ENCODE measurements at places on chromosomes 12 and 14.

DNA sequence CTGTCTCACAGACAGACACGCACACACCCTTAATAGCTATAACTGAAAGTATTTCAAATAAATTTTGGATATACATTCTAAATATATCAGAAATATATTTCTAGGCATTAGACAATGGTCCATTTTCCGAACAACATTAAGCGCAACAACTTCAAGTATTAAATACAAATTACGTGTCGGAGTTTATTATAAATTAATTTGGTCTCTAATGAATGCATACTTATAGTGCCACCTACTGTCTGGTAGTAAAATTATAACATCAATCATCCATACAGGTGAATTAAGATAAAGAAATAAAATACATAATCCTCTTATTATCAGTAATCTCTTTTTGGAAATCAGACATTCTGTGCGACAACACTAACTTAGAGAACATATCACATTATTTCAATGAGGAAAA lies 27.2 kb upstream of the CMAS start:
- no peak for DNase-seq

DNA sequence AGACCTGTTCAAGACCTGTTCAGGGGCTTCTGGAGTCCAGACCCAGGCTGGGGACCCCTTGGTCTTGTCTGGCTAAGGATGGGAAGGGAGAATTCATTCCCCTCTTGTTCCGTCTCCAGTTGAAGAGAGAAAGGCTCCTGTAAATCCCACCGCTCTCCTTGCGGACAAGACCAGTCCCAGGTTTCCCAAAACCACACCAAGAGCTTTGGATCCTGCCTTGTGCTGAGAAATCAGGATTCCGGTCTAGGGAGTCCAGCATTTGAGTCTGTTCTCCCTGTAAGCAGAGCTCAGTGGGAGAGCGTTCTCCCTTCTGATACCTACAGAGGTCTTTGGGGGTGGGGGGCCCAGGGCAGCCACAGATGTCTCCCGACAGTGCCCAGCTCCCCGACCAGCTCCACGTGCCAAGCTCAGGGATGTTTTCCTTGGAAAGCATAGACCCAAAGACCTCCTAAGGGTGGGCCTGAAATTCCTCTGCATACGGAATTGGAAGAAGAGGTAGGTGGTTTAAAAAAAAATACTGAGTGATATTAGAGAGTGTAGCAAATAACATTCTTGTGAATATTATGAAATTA lies 1.9 kb downstream of the HOXC13 start:
- no peak for DNase-seq

DNA sequence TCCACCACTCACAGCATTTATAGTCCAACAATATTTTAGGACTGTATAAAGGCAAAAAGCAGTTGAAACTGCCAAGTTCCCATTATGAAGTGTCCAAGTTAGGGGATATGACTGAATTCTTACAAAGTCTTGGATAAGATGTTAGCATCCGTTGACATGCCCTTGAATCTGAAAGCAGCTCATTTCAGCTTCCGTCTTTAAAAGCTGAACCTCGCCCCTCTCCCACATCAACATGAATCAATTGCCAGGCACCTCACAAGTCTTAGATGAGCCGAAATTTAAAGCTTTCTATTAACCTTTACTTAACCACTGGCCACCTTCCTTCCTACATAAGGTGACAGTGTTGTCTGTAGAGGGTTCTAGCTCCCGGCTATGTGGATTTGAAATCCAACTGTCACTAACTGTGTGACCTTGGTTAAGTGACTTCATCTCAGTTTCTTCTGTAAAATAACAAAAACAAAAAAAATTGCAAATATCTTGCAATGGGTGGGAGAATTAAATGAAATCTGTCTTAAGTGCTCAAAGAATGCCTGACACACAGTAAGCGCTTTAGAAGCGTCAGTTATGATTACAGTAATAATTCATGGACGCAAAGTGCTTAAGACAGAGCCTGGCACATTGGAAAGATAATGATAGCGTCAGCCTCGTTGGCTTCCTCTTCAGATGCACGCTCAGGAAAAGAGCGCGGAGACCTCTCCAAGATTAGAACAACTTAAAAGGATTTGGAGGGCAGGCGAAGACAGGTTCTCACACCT lies 1.2 kb downstream of the PPP1CC start:
- DNase-seq: no peak

- no peak for DNase-seq
These were observed 150.0 kb upstream of the PLEKHA5 start for GRCh38 chr12:18979401-18980126.

GRCh38 chr14:42299692-42300091 lies 693.0 kb downstream of the LRFN5 start:
- no peak for DNase-seq

DNA sequence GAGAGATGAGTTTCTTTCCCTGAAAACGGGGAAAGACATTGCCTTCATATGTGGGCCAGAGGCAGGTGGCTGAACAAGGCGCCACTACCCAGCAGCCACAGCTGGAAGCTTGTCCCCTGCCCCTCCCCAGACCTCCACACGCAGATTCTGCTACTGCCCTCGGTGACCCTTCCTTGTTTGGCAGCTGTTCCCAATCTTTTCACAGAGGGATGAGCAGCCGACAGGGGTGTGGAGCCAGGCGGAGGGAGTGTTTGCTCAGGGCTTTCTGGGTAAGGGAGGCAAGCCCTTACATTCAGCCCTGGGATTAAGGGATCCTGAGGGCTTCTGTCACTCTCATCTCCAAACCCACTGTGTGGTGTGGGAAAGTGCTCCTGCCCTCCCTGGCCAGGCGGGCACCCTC lies 4.5 kb upstream of the KRT4 start:
- DNase-seq: no peak

DNA sequence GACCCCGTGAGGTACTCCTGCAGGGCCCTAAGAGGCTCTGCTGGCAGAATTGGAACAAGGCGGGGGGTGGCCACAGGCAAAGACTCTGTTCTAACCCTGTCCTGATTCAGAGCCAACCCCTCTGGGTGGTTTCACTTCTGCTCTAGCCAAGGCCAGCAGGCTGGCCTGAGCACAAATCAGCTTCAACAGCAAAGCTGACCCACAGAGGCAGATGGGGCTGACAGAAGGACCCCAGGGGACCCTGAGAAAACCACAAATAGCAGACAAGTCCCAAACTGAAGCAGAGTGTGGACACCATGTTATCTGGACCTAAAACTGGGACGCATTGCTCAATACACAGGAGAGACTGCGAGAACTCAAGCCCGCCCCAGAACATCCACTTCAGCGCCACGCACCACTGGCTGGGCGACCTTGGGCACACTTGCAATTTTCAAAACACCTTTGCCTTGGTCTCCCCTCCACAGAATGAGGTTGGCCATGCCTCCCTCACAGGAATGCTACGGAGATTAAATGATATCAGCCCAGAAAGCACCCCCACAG lies 76.4 kb upstream of the DICER1 start:
- DNase-seq: no peak

GRCh38 chr12:14841761-14842160 lies 1.6 kb downstream of the ART4 start:
- peak; percentile 25 for DNase-seq

DNA sequence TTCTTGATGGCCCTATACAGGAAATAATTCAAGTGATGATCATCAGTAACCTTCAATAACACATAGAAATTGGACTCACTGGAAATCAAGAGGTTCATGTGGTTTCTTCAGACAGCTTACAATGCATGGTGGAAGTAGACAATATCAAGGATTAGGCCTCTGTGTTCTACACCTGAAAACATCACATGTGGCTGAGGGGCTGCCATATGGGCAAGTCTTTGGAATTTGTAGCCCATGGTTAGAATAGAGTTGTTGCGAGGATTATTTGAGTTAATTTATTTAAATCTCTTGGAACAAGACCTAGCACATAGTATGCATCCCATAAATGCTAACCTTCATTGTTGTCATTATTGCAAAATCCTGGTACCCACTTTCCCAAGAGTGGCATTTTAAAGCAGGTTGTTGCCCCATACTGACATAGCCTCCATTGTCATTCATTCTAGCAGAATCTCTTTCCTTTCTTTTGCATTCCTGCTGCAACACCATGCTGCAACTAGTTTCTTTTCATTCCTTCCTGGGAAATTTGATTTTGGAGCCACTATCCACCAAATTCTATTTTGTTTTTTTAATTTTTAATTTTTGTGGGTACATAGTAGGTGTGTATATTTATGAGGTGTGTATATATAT lies 352.7 kb upstream of the NAV3 start:
- DNase-seq: no peak

DNA sequence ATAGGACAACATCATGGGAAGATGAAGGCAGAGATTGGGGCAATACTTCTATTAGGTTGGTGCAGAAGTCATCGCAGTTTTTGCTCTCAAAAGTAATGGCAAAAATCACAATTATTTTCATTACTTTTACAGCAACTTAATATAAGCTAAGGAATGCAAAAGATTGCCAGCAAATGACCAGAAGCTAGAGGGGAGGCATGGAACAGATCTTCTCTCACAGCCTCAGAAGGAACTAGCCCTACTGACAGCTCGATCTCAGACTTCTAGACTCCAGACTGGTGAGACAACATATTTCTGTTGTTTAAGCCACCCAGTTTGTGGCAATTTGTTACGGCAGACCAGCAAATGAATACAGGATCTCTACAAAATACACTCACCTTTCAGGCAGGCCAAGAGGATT lies 348.5 kb upstream of the TBX3 start:
- no peak for DNase-seq

DNA sequence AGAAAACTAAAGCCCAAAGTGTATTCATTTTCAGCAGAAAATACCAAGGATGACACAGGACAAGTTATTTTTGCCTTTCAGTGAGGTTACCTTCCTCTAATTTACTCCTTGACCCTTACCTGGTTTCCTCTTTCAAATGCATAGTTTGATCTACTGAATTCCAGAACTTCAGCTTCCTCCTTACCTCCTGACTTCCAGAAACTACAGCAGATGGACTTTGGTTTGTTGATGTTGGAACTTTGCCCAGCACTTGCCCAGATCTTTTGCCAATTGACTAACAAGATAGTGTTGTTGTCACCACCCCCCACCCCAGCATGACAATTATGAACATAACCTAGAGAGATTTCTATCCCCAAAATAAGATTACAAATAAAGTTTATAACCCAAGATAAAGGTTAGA lies 63.2 kb downstream of the NAV3 start:
- peak; percentile 39 for DNase-seq

DNA sequence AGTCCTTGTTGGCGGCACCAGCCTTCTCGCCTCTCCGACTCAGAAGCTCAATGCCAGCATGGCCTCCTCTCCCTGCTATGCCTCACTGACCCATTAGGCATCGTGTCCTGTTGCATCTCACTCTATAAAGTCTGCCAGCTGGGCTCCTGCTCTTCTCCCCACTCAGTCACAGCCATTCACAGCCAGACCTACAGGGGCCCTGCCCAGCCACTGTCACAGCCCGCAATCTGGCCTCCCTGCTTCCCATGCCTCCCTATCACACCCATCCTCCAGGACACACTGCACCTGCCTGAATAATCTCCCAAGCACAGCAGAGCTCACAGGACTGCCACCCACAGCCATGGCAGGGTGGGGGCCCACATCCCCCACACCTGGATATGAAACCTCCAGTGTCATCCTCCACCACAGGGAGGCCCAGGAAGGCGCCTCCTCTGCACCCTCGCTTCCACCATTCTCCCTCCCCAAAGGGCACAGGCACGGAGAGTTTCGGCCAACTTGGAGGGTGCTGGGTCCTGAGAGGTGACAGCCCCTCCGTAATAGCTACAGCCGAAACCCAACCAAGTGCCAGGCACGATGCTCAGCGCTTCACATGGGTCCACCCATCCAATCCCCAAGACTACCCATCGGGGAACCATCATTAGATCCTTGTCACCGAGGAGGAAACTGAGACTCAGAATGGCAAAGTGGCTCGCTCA lies 370.3 kb downstream of the BCL11B start:
- DNase-seq: no peak

DNA sequence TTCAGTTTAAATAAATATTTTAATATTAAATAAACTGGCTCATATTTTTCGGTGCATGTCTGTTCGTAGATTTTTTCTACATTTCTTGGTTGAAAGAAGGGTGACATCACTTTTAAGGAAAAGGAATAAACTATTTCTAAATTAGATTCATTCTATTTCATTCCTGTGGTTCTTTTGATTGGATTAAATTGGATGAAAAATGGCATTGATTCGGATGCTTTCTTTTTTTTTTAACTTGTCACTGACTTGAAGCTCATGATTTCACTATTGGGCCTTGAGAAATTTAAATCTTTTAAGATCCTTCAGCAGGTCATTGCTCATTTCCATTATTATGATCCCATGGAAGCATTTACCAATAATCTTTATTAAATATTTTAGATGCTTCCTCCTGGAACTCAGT lies 113.1 kb upstream of the RASSF8 start:
- DNase-seq: no peak

- DNase-seq: no peak
These were observed 22.2 kb upstream of the HSPB8 start for GRCh38 chr12:119156401-119157044.

DNA sequence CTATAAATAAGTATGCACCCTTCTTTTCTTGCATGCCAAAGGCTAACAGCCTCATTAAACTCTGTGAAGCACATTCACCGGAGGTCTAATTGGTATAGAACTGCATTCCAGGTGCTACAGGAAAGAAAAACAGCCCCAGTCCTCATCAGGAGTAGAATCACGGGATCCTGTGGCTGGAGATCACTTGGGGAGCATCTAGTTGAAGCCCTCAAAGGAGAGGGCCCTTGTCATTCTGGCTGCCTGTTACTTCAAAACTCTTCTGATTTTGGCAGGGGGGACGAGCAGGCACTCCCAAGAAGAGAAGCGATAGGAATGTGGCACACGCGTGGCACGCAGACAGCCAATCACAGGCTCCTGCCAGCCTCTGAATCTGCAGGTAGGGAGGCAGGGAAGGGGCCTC lies 154.4 kb downstream of the TTC7B start:
- no peak for DNase-seq

DNA sequence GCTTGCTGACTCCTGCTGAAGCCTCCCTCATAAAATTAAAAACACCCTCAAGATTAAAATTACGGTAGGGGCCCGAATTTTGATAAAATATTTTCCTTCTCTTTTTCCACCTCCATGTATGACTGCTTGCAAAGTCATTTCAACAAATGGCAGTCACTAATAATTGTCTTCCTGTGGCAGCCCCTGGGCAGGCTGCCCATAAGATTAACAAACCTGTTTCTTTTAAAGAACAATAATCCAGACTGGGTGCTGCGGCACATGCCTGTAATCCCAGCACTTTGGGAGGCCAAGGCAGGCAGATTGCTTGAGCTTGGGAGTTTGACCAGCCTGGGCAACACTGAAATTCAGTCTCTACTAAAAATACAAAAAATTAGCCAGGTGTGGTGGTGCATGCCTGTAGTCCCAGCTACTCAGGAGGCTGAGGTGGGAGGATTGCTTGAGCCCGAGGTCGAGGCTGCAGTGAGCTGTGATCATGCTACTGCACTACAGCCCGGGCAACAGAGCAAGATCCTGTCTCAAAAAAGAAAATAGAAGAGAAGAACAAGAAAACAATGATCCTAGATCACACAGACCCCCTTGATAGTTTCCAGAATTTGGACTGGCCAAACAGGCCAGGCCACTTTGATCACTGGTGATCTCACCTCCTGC lies 8.7 kb downstream of the SAV1 start:
- DNase-seq: no peak

GRCh38 chr12:124389138-124389724 lies 94.3 kb downstream of the RFLNA start:
- DNase-seq: peak; percentile 79

GRCh38 chr14:44165286-44165685 lies 341.8 kb downstream of the FSCB start:
- no peak for DNase-seq

- DNase-seq: peak; percentile 31
These were observed 19.3 kb downstream of the MMAB start for GRCh38 chr12:109553906-109554500.

Data from MG63 (cell line).